NCI-H226 (cell line): ENCODE measurements at places on chromosomes 16 and 17.

DNA sequence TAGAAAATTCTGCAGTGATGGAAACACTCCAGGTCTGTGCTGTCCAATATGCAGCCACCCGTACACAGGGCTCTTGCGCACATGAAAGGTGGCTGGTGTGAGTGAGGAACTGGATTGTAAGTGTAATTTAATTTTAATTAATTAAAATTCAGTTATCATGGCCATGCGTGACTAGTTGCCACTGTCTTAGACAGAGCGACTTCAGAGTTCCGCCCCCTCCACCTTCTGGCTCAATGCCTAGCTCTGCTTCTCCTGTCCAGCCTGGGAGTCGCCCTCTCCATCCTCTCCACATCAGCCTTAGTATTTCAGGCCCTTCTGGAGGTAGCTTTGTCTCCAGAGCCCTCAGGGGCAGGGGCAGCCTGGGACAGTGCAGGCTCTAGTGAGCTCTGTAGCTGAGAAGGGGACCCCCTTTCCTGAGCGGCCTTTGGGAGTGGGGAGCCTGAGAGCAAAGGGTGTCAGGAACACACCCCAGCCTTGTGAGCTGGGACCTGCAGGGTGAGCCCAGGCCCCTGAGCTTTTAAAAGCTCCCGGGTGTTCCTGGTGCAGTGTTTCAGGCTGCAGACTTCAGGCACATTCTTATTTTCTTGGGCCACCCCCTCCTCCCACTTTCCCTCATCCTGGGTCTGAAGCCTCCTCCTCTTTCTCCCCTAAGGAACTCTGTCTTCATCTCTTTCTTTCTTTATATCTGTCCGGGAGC, 99.4 kb downstream of the IRF8 start:
- DNase-seq: no peak

DNA sequence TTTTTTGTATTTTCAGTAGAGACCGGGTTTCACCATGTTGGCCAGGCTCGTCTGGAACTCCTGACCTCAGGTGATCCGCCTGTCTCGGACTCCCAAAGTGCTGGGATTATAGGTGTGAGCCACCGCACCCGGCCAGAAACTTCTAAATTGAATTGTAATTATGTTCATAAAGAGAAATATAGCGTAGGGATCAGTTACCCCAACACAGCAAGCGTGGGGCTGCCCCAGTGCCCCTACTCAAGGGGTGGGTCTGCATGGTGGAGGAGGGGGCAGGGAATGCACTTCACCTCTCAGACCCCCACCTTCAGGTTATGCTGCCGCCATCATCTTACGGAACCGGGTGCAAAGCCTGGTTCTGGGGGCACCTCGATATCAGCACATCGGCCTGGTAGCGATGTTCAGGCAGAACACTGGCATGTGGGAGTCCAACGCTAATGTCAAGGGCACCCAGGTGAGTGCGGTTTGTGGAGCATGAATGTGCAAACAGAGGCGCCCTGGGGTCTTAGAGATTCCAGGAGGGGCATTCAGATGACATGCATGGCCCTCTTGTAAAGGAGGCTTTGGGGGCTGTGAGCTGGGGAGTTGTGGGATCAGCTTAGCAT, 18.0 kb downstream of the ITGAM start:
- DNase-seq: no peak

DNA sequence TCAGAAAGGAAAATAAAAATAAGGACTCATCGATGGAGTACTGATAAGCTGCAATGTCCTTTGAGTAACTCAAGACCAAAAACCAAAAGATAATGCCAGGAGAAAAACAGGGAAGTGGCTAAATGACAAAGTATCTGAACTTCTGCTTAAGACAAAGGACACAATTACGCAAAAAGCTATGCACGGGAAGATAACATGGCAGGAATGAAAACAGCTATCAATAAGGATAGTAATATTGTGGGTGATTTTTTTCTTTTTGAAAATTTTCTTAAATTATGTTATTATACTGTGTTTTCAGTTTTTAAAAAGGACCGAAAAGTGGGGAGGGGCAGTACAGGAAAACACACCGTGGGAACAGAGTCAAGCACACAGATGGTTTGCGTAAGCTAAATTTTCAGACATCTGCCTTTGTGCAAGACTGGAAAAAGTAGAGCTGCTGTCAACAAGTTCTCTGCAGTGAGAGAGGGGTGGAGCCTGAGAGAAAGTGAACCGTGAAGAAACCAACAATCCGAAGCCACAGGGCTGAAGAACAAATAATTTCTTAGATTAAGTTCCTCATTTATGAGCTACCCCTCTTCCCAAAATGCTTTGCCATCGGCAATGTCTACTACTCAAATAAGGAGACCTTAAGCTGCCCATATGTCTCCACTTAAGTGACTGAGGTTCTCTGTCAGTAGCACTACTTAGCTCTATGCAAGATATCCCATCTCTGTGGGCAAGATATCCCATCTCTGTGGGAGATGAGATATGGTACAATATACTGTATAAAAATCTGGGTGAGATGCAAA, 99.9 kb upstream of the CORO6 start:
- no peak for DNase-seq

DNA sequence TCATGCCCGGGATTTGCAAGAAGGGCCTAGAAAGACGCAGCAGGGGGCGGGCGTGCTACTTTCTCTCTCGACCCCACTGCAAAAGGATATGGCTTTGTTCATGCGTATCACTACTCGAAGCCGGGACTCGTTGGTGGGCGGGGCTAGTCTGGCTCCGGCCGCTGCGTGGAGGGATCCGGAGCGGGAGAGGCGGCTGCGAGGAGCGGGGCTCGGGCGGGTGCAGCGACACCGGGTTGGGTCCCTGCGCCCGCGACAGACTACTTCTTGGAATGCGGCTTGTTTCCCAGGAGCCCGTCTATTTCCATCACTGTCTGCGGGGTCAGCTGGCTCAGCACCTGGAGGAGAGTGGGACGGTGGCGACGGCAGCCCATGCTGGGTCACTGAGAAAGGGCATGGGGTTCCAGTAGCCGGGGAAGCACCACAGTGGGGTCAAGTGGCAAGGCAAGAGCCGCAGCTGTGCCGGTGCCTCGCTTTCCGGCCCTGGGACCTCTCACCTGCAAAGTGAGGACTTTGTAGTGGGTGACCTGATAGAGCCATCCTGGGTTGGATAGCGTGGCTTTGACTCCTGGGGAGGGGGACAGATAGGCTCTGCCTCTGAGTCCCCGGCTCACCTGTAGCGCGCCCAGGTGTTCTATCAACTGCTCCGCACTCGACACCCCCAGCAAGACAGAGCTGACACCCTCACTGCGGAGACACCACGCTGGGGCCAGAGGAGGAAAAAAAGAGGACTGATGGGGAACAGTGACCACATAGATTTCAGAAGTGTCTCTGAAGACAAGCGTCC, 6.6 kb downstream of the KCNAB3 start:
- DNase-seq: no peak

GRCh38 chr17:60358606-60359225, 33.2 kb downstream of the USP32 start:
- no peak for DNase-seq

DNA sequence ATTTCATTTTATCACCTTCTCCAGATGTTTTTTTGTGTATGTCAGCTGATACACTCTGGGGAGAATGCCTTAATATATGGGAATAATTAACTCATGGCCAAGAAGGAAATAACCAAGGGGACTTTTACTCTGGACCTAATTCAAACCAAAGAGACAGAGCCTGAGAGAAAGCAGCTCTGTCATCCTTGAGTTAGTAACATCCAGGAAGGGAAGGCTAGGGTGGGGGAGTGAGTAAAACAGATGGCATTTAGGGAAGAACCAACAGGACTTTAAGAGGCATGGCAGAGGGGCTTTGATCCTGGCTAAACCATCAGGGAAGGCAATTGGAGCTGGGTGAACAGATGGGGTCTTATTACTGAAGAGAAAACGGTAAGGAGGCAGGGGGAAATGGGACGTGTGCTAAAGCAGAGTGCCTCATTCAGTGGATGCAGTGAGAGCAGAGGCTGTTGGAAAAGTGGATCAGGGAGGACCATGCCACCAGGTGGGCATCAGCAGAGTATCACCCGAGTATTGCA, 2.5 kb upstream of the SMPD3 start:
- no peak for DNase-seq

DNA sequence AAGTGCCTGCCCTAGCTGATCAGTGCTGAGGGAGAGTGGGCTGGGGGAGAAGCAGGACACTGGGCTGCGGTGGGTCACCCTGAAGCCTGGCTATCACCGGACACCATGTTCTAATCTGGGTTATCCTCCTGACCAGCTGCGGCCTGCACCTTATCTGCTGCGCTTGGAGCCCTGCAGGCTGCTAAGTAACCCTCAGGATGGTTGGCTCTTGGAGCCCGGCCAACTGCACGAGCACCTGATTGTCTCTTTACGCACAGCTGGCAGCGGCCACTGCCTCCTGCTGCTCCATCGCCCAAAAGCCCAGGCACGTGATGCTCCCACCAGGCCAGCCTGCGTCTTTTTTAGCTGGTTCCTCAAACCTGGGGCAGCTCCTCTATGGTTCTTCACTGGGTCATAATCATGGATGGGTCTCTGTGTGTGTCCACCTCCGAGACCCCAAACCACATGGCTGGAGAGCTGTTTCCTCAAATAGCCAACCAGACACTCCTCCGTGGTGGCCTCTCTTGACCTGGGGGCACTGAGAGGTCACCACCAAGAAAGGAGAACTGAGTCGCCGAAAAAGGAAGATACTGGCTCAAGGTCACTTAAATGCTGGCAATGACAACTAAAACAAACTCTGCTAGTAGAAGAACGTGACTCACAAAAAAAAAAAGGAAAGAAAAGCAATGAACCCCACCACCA, 21.7 kb downstream of the SPHK1 start:
- no peak for DNase-seq
